ENCODE measurements at places on chromosomes 2 and 18.

DNA sequence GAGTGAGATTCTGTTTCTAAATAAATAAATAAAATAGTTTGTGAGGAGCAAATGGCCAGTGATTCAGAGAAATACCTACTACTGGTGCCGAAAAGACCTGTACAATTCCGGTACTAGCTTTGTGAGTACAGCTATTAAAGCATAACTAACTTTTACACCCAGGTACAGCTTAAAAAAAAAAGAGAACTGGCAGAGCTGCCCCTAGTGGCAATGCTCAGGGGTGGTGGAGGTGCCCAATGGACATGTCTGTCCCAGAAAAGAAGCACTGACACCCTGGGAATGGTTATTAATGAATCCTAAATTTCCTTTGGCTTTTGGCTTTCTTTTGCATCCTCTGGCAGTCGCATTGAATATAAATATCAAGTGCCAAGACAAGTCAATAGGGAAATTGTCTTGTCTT lies 87.0 kb downstream of the LIPG start:
- no peak for DNase-seq

GRCh38 chr2:210399440-210400041 lies 77.0 kb downstream of the LANCL1 start:
- DNase-seq, result no peak

DNA sequence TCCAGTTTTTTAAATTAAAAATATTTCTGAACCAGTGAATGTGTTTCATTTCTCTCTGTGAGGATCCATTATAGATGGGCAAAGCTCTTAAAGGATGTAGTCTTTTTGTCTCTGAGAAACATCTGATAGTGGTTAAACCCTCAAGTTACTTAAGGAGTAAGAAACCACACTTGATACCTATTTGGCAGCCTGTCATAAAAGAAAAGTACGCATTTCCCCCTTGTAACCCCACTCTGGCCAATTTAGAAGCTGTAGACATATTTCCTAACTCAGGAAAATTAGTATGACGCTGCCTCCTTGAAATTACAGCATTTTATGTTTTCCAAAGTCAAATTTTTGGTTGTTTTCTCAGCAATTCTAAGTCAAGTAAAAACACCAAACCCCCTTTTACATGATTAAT lies 2.0 kb downstream of the STAT4 start:
- DNase-seq, result no peak

GRCh38 chr2:152598975-152599759 lies 118.1 kb downstream of the PRPF40A start:
- DNase-seq, result no peak

DNA sequence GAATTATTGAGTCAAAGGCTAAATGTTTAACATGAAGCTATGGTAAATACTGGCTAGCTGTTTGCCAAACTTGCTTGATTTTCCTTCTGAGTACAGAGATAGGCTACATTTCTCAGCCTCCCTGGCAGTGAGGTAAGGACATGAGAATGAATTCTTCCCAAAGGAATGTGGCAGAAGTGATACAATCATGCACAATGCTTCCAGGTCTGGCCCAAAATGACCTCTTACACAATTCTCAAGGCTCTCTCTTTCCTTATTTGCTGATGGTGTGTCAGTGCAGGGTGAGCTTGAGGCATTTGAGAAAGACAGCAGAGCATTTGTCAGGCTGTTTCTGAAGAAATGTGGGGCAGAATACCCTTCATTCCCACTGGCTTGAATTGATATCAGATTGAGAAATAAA lies 95.6 kb upstream of the NABP1 start:
- DNase-seq, result peak; percentile 8

- no peak for DNase-seq
Measured at GRCh38 chr2:239039479-239039861, 191.6 kb downstream of the TWIST2 start.

DNA sequence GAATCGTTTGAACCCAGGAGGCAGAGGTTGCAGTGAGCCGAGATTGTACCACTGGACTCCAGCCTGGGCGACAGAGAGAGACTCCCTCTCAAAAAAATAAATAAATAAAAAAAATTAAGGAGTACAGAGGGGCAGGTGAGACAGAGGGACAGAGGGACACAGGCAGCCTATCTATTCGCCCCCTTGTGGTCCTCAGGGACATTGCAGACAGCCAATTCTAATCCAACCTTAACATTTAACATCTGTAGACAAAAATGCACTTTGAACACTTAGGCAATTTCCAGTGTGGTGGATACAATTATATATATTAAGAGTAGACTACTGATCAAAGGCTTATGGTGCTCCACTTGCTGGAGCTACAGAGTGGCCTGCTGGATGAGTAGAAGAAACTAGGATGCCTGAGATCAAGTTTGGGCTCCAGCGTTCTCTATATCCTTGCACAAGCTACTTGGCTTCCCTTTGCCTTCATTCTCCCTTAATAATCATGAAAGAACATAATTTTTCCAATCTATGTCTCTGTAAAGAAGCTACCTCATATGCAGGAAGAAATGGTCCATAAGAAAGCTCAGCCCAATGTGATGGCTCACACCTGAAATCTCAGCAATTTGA lies 8.2 kb upstream of the SMARCAL1 start:
- no peak for DNase-seq

- no peak for DNase-seq
Measured at GRCh38 chr2:62309465-62310091, 113.7 kb downstream of the B3GNT2 start.

DNA sequence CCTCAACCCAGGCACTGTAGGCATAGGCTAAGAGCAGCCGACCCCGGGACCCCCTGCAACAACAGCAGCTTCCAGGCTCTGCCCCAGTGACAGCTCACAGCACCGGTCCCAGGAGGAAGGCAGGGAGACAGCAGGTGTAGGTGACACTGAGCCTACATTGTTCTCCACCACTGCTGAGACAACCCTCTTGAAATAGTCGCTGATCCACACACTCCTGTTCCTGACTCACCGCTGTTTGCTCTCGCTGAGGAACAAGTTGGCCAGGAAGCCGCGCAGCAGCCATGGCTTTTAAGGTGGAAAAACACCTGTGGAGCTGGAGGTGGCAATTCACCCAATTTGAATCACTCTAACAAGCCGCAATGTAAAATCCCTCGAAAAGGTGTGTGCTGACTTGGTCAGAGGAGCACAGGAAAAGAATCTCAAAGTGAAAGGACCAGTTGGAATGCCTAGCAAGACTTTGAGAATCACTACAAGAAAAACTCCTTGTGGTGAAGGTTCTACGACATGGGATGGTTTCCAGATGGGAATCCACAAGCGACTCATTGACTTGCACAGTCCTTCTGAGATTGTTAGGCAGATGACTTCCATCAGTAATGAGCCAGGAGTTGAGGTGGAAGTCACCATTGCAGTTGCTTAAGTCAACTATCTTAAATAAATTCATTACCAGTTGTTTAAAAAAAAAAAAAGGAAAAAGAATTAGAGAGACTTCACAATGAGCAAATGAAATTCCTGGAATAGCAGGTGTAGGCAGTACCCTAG lies 167.5 kb downstream of the ARL4C start:
- no peak for DNase-seq

DNA sequence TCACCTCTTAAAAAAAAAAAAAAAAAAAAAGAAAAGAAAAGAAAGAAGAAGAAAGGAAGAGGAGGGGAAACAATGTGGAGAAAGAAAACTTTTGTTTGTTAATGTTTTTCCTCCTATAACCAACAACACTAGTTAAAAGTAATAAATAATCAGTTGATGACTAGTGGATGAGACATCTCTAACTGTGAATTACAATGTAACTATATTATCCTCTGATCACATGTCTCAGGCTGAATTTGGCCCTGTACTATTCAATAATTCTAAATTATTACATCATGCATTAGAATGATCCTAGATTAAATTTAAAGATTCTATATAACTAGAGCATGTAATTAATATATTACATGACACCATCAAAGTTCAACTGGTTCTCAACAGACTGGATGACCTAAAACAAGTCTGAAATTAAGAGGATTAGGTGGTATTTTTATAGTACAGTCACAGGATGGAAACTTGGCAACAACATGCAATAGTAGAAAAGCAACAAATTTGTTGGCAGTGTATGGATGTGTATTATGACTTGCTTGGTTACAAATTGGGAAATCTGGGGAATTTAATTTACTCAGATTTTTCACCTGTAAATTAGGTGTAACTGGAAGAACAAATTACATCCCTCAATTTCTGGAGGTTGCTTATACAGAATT lies 269.3 kb upstream of the SETBP1 start:
- no peak for DNase-seq

DNA sequence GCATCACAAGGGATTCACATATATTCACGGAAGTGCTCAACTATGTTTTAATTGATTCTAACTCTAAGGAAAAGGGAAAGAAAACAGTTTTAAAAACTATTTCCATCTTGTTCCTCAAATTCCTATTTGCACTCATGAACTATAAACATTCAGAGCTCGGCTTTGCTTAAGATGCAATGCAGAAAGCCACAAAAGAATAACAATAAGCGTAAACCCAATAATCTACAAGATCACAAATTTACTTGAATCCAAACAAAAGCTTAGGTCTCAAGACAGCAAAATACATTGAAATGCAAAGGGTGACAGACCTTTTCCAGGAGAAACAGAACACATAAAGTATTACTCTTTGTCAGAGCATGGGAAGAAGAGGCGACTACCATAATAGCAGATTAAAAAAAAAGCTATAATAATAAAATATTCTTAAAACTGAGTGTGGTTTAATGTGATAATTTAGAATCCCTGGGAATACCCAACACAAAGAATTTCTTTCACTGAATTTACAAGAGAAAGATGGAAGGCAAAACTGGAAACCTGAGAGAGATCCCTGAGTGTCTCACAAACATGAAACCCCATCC lies 1094.9 kb downstream of the LRP1B start:
- no peak for DNase-seq

DNA sequence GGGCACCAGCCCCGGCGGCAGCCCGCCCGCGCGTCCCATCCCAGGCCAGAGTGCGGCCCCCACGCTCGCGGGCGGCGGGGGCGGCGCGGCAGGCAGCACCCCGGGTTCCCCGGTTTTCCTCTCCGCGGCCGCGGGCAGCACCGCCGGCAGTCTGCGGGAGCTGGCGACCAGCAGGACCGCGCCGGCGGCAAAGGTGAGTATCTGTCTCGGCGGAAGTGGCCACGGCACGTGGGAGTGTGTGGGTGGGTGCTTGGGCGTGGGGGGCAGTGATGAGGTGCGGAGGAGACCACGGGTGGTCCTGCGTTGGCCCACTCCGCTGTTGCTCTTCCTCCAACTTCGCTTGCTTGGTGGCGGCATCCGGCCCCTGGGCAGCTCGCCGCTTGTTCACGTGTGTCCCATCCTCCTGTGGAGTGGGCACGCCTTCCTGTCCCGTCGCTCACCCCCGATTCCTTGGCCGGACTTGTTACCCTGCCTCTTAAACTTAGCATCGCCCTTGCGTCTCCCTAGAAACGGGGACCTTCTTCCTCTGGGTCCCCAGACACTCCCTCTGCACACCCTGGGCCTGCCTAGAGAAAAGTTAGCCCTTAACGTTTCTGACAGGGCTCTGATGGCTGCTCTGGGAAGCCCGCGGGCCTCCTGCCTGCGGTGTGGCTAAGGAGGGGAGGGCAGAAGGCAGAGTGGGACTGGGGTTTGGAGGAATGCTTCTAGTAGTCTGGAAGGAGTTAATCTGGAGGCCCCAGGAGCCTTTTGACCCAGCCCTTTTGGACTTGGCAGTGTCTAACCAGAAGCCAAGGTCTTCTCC lies 1.1 kb downstream of the SH3RF3 start:
- no peak for DNase-seq

DNA sequence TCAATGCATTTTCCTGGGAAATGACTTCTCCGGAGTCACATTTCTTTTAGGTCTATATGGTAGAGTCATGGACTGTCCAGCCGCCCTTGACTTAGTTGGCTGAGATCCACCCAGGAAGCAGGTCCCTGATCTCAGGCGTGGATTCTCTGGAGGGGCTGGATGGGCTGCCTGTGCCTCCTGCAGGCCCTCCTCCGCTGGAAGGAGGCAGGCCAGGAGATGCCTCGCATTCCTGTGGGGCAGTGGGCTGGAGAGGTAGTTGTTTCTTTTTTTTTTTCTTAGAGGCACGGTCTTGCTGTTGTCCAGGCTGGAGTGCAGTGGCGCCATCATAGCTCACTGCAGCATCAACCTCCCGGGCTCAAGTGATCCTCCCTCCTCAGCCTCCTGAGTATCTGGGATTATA lies 129.0 kb upstream of the MYCN start:
- no peak for DNase-seq

DNA sequence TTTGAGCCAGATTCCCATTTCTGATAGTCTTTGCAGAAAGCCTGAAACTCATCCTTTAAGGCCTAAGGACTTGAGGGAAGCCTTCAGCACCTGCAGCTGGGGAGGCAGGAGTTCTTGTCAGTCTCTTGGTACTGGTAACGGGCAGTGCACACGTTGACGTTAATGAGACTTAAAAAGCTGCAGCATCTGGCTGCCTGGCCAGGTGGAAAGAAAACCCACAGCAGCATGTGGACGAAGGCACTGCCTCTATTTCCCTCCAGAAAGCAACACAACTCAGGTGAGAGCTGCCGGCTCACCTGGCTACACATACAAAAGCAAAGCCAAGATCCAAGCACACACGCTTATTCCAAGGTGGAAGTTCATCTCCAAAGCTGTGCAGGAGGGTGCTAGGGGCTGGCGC lies 178.8 kb downstream of the ANAPC1 start:
- DNase-seq, result no peak

GRCh38 chr2:99726691-99727090 lies 236.9 kb upstream of the REV1 start:
- DNase-seq, result no peak

DNA sequence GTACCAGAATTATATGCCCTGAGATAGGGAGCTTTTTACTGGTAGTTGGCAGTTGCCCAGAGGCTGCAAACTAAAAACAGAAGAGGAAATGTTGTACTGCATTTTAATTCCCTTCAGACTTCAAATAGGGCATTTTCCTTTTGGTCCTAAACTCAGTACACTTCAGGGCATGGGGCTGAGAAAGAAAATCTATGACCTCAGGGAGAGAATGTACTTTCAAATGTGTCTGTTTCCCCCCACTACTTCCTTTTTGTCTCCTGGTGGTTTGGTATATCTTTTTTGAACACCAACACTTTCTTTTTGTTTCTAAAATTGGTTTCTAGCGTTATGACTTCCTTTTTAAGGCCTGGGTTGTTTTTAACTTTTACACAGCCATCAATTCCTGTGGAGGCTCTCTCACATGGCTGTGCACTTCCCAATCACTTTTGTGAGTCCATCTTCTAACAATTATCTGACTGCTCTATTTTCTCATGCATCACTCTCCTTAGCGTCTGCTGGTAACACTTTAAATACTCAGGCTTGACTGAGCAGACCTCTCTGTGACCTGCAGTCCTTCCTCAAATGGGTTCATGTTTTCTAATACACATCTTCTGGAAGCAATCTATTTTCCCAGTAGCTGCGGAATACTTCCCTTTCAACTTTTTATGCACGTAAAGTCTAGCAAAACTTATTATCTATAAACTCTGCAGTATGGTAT lies 596.0 kb downstream of the LRP1B start:
- DNase-seq, result no peak

DNA sequence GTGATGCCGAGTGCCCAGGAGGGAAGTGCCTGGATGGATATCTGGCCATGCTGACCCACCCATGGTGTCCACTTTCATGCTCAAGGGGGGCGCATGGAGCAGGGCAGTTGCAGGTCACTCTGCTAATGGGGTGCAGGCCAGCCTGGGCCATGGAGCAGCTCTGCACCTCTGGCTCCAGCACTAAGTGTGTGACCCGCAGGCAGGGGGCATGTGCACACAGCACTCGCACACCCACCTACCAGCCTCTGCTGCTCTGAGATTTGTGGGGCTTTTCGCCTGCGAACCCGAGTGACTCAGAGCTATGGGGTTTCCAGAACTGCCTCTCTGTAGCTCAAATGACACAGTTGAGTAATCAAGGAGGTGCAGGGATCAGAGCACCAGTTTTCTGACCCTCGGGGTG lies 66.2 kb downstream of the CYP26B1 start:
- DNase-seq, result no peak

Data from amniotic stem cell (primary cell).